ENCODE measurements at places on chromosomes 6 and 20.

DNA sequence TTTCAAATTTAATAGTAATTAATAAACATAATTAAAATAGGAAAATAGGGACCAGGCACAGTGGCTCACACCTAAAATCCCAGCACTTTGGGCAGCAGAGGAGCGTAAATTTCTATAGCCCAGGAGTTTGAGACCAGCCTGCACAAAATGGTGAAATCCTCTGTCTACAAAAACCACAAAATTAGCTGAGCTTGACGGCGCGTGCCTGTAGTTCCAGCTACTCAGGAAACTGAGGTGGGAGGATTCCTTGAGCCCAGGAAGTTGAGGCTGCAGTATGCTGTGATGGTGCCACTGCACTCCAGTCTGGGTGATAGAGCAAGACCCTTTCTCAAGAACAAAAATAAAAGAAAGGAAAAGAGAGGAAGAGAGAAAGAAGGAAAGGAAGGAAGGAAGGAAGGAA, 1387.0 kb upstream of the ADGRB3 start:
- no peak for DNase-seq

GRCh38 chr6:119454714-119455113, 105.2 kb upstream of the MAN1A1 start:
- no peak for DNase-seq

DNA sequence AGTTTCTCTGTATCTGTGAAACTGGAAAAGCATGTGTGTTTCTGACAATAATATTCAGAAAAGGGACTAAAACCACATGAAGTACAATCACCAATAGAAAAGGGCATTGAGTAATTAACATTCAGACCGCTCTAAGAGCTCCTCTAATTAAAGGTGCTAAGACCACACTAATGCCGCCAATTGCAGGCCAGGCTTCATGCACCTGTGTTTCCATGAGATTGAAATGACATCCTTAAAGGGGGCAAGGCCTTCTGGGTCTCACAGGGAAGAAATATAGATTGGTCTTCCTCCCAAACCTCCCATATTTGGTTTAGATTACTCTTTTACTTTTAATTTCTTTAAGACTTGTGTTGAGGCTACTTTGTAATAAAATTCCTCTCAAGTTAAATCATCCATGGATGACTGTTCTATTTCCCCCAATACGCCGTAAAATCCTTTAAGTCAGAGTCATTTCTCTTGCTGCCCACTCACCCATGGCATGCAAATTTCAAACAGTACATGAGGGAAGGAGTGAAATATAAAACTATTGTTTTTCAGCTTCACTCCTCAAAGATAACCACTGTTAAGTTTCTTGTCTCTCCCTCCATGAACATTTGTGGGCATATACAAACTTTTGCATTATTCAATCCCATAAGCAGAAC, 110.6 kb downstream of the UBE3D start:
- DNase-seq, result no peak

DNA sequence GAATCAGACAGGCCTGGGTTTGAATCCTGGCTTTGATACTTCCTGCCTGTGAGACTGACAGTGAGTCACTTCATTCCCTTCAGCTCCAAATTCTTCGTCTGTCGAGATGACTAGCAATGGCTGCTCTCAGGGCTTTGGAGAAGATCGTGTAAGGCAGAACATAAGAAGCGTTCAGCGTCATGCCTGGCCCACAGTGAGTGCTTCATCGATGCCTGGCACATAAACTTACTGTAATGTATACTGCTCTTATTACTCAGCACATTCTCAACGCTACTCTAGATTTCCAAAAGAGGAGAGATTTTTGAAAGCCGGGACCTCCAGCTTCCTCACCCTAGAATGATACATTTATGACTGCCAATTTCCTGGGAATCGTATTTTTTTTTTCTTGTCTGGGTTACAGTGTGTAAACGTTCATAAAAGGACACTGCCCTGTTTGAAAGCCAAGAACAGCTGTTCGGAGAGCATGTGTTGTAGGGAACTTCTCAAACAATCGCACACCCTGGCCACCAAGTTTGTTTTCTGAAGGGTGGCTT, 16.2 kb upstream of the BCAS1 start:
- no peak for DNase-seq

DNA sequence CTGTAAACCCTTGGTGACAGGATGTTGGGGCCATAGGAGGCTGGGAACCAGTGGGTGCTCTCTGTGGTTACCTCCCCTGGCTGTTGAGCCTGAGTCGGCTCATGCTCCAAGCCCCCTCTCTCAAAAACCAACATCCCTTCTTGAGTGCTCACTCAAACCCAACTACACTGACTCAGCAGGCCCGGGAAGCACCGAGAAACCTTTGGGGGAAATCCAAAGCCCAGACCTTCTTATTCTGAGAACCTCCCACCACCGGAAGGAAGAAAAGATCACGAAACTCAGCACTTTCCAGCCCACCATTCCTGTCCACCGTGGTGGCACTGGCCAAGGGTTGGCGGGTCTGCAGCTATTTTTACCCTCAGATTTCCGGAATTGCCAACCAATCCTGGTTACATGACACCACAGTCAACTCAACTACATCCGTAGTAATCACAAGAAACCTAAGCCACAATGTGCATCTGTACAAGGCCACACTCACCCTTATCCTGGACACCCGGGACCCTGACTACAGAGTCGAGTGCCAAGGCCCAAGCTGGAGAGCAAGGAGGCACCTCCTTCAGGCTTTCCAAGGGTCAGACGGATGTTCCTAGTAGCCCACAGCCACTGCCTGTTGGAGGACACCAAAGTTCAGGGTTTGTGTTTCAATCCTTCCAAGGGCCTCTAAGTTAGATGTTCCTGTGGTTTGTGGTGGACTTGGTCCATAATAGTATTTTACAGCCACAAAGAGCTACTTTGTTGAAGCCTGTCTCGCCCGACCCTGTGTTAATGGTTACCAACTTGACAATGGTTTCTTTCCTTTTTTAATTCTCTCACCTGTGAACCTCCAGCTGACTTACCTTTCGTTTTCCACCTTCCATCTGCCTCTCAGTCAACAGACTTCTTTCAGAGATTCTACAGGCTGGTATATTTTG, 317.0 kb downstream of the CDC5L start:
- no peak for DNase-seq

- DNase-seq, result no peak
Measured at GRCh38 chr6:35044761-35045421, 96.2 kb downstream of the TCP11 start.

GRCh38 chr6:50978380-50979170, 159.9 kb downstream of the TFAP2B start:
- DNase-seq, result no peak

GRCh38 chr6:138442663-138443062, 38.6 kb downstream of the HEBP2 start:
- DNase-seq, result no peak

DNA sequence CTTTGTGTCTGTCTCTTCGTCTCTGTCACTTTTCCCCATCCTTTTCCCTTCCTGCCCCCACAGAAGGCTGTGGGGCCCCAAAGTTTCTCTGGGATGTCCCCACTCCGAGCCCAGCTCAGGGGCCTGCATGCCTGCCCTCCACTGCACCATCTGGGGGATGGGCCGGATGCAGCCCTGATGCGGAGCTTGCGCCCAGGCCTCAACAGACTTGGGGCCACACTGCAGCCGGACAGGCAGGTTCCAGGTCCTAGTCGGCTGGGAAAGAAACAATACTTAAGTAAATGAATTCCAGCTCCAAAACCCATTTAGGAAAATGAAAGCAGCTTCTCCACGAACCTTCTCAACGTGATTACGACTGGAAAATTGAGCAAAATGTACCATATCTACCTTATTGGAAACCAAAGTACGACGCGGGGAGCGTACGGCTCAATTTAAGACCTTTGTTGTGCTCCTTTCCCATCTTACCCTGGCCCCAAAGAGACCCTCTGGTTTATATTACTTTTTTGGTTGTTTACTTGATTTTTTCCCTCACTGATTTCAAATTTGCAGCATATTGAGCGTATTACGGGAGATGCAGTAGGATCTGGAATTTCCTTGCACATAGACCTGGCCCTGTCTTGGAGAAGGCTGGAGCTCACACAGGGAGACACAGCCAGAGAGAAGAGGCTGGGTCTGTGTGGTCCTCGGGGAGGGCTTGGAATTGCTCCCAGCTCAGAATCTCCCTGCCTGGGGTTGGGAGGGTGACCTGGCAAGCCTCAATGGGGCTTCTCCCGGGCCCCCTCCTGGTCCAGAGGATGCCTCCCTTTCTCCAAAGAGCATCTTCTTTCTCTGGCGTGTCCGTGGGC, 8.0 kb downstream of the FOXC1 start:
- no peak for DNase-seq

DNA sequence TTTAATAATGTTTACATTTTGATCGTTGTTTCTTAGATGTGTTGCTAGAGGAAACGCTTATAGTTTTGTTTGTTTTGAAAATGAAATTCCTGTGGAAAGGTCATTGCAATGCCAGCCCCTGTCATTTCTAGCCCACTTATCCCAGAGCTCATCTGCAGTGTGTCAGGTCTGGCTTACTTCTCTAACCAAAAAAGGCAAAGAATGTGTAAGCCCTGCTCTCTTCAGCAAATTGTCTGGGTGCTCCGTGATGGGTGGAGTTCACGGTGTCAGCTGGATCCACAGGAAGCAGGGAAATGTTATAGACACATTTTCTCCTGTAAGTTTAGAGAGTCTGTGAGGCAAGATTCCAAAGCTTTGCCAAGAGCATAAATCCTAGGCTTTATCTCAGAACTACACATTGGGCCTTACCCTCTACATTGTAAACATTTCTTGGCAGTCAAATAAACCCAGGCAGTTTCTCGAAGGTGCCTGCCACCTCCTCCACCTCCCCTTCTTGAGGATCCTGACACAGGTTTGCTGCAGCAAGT, 50.9 kb downstream of the RPRD1B start:
- no peak for DNase-seq

DNA sequence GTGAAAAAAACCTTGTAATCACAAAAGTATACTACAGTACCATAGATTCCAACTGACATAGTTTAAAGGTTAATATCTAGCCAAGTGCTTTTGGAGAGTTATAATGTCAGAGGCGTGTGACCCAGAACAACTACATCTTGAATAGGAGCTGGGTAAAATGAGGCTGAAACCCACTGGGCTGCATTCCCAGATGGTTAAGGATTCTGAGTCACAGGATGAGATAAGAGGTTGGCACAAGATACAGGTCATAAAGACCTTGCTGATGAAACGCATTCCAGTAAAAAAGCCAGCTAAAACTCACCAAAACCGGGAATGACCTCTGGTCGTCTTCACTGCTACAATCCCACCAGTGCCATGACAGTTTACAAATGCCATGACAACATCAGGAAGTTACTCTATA, 22.4 kb upstream of the KIAA0408 start:
- no peak for DNase-seq

GRCh38 chr6:148528292-148528691, 185.7 kb downstream of the SASH1 start:
- no peak for DNase-seq

GRCh38 chr6:66553441-66553840, 846.4 kb upstream of the EYS start:
- no peak for DNase-seq

DNA sequence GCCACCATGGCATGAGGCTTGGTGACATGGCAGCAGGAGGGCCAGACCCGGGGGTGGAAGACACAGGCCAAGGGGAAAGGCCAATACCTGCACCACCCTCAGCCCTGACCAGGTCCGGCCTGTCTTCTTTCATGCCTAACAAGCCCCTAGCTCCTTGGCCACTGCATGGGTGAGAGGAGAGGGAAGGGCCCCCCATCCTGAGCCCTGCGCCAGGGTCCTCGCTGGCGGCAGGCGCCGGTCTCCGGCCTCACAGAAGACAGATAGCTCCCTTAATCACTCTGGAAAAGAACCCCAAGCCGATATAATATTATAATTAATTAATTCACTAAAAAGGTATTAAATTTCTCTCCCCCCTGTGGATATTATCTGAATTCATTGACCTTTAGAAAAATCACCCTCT, 41.4 kb downstream of the MDFI start:
- DNase-seq, result no peak

DNA sequence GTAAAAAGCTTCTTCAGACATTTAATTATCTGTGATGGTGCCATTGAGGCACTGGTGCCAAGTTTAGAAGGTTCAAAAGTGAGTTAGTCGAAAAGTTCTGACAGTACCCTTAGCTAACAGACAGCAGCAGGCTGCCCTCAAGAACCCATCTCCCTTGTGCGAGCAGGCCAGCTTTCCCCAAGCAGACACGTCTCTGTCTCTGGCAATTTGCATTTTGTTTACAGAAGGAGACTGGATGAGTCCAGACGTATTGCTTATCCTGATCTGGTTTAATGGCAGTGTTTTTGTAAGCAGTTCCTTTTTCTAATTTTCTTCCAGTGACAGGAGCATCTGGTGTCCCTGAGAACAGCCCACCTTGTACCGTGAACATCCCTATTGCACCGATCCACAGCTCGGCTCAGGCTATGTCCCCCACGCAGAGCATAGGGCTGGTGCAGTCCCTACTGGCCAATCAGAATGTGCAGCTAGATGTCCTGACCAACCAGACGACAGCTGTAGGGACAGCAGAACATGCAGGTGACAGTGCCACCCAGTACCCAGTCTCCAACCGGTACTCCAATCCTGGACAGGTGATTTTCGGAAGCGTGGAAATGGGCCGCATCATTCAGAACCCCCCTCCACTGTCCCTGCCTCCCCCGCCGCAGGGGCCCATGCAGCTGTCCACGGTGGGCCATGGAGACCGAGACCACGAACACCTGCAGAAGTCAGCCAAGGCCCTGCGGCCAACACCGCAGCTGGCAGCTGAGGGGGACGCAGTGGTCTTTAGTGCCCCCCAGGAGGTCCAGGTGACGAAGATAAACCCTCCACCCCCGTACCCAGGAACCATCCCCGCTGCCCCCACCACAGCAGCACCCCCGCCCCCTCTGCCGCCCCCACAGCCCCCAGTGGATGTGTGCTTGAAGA, 58.3 kb upstream of the TMEM181 start:
- no peak for DNase-seq

- DNase-seq, result no peak
Measured at GRCh38 chr6:154520280-154520679, 9.8 kb upstream of the CNKSR3 start.

GRCh38 chr6:126086560-126086959, 100.2 kb downstream of the TRMT11 start:
- no peak for DNase-seq

DNA sequence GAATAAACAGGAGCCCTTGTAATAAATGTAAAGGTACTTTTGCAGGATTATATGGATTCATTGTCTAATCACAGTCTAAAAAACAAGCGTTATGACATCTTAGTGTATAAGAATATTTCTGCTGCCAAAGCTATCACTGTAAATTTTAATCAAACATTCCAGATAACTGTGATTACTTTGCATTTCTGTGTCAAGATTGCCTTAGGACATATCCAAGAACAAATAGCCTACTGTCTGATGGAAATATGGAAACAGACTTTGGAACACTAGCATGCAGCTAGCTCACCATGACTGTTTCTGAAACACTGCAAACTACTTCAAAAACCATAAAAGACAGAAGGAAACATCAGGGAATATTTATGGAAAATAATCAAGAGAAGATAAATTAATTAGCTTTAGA, 248.7 kb upstream of the ASCC3 start:
- DNase-seq, result no peak

GRCh38 chr6:49151957-49152356, 311.1 kb downstream of the MMUT start:
- no peak for DNase-seq

DNA sequence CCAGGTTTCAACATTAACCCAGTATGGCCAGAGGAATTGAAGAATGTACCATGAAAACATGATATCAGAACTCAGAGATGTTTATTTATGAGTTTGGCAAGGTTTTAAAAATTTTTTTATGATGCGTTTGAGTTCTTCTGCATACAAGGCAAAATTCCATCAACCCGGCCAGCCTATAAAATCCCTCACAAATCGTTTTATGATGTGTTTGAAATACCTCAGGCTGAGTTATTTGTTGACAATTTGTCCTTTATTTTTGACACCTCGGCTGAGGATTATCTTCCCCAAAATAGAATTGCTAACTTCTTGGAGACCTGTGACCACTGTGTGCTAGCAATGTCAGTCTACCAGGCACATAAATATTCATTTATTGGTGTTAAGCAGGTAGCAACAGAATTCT, 91.9 kb upstream of the SLC24A3 start:
- no peak for DNase-seq

Measured in activated CD8-positive, alpha-beta memory T cell treated with anti-CD3 and anti-CD28 coated beads for 4 hours (primary cell).